ENCODE measurements at places on chromosomes 13 and 19.

GRCh38 chr13:41315443-41316047 lies 4.5 kb downstream of the NAA16 start:
- no peak for DNase-seq

GRCh38 chr13:24788538-24788937 lies 24.6 kb downstream of the RNF17 start:
- no peak for DNase-seq

DNA sequence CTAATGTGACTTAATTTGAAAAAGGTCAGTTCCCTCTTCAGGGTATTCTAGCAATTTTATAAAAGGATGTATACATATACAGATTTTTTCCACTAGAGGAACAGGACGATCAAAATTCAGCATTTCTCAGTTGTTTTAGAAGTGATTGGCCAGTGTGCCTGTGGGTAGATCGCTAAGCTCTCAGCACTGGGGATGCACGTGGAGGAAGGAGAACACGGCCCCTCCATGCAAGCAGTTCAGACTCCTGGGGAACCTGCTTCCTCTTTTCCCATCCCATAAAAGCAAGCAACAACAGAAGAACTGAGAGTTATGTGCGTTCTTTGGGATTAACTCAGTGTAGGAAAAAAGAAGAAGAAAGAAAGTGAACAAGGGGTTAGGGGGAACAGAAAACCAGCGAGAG lies 328.8 kb downstream of the FOXO1 start:
- no peak for DNase-seq

- peak; percentile 44 for DNase-seq
Observed at GRCh38 chr19:1767464-1767933, 14.2 kb downstream of the ONECUT3 start.

DNA sequence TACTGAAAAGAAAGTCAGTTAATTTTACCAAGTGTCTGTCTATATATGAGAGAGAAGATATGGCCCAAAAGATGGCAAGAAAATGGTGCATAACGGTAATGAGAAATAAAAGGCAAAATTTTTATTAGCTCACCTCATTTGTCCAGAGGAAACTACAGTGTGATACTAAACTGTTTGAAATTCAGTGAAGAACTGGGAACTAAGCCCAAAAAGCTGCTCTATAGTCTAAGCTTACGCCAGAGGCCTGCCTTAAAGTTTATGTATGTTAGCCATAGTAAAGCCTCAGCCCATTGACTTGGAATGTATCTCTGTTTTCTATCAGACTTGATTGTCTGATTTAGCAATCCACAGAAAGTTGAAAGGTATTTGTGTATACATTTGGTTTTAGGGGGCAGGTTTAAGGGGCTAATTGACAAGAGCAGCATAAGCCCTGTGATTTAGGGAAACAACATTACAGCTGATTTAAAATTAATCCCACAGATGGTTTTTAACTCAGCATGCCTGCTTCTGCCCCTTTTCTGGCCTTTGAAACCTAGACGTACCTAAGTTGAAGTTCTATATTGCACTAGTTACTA lies 91.0 kb upstream of the MAB21L1 start:
- no peak for DNase-seq

DNA sequence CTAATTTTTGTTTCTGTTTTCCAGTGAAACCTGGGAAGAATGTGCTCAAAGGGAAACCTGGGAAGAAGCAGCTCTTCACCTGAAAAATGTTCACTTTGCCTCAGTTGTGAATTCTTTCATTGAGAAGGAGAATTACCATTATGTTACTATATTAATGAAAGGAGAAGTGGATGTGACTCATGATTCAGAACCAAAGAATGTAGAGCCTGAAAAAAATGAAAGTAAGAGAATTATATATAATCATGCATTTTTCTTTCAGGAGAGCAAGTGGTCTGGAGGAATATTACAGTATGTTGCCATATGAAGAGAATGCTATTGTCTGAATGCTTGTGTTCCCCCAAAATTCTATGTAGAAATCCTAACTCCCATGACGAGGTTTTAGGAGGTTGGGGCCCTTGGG lies 3.4 kb downstream of the NUDT15 start:
- DNase-seq, result no peak

GRCh38 chr19:35882114-35882832 lies 13.9 kb downstream of the APLP1 start:
- no peak for DNase-seq

- DNase-seq, result no peak
Observed at GRCh38 chr19:7393939-7394730, 45.4 kb downstream of the ARHGEF18 start.

Measured in stimulated activated CD4-positive, alpha-beta T cell treated with anti-CD3 and anti-CD28 coated beads, Interleukin-1b, Interleukin-23, amount 100 ng/mL, for 48 hours (primary cell).